T-cell (primary cell): ENCODE measurements at places on chromosomes 1 and 21. TPM values are rescaled to one million over a fixed set of nuclear protein-coding genes. Genes with fewer than 3 reads are reported as not detected.

GRCh38 chr1:114482585-114482984 is 28.4 kb downstream of the TRIM33 start:
- DNase-seq: peak; percentile 16

- DNase-seq: no peak
These were observed 64.9 kb downstream of the TOR1AIP2 start for GRCh38 chr1:179812501-179813292.

Gene PYGO2
- 70.8 TPM for total RNA-seq

DNA sequence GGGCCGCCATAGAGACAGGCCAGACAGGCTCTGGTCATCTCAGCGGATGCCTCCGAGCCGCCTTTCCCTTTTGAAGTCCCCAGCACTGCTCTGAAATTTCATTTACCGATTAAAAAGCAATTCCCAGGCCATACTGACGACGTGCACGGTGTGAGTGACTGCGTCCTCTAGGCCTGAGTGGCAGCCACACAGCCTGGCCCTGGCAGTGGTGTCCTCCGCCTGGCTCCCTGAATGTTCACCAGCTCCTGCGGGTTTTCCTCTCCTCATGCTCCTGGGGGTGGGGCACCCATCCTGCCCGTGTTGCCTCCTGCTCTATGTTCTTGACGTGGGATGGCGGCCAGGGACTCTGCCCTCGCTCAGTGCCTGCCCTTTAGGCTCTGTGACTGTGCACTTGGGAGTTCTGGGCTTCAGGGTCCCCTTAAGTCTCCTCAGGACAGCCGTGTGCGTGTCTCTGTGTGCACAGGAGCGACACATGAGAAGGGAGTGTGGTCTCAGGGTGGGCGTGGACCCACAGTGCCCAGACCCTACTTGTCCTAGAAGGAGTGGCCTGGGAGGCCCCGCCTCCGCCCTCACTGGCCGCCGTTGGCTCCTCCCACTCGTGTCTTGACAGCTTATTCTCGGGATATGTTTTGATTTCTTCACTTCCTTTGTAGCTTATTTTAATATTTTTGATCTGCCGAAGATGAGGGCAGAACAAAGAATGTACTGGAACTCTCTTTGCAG is 3.6 kb downstream of the SKI start:
- DNase-seq: peak; percentile 79

Gene GRIK1
- total RNA-seq: not detected

GRCh38 chr1:234706931-234707330 is 97.0 kb upstream of the IRF2BP2 start:
- DNase-seq: no peak

GRCh38 chr1:31799895-31800673 is 15.7 kb downstream of the SPOCD1 start:
- no peak for DNase-seq

Gene TUFT1
- 2.8 TPM for total RNA-seq

Gene IL10
- 0.26 TPM for total RNA-seq

- no peak for DNase-seq
These were observed 282.2 kb downstream of the RRAGC start for GRCh38 chr1:38577385-38577784.

- no peak for DNase-seq
These were observed 40.5 kb downstream of the C1orf198 start for GRCh38 chr1:230827801-230828200.

Gene TCP10L
- 0.73 TPM for total RNA-seq
